ENCODE measurements at places on chromosomes 5 and 9. TPM values are rescaled to one million over a fixed set of nuclear protein-coding genes. Genes with fewer than 3 reads are reported as not detected.

Gene DOK3
- total RNA-seq: 12.0 TPM

Gene RORB
- 2.7 TPM for total RNA-seq

Gene TMEFF1
- total RNA-seq: not detected

DNA sequence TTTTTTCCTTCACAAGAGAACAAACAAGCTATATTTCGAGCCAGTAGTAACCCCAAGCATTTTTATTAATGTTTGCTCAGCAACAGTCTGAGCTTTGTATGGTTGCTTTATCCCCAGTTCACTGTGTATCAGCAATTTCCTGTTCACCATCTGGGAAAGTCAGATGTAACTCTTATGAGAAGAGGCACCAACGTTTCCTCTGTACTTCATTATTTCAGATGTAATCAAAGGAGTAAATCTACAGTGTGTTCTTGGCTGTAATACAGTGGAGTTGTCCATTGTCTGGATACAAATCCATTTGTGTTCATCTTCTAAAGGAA lies 340.2 kb downstream of the ARRDC3 start:
- no peak for DNase-seq
- no peaks in the 10 kb centered on the region for H3K27me3 ChIP-seq
- peaks cover 17% of the 10 kb centered on the region for H3K4me1 ChIP-seq
- no peak overlapping the region for H3K4me3 ChIP-seq
- H3K36me3 ChIP-seq: no peaks in the 10 kb centered on the region
- H3K27ac ChIP-seq: no peak overlapping the region

DNA sequence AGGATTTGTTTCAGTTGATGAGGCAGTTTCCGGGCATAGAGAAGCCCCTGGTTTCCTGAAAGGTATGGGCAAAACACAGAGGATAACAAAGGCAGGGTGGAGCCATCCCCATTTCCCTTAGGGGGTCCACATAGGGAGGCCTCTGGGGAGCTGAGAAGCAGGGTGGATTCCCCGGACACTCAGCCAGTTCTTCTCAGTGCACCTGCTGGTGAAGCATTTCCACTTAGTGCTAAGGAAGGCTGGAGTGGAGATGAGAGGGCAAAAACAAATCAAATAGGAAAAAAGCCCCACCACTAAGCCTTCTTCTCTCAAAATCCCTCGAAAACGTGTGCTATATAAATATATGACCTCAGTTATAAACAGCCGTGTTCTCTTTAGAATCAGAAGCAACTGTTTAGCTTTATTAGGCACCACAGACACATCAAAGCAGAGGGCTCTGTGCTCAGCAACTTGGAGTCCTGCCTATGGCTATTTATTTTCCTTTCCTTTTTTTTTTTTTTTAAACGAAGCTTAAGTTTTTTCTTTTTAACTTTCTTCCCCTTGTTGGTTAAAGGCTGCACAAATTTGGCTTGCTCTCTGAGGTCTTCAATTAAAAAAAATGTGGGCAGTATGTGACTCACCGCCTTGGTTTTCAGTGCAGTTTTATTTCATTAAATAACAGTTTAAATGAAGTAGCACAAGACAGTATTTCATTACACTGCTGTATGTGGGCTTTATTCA lies 67.7 kb downstream of the PRDM6 start:
- H3K4me1 ChIP-seq: peaks cover 24% of the 10 kb centered on the region
- no peaks in the 10 kb centered on the region for H3K36me3 ChIP-seq
- H3K4me3 ChIP-seq: no peak overlapping the region
- no peaks in the 10 kb centered on the region for H3K27me3 ChIP-seq
- no peak for DNase-seq

DNA sequence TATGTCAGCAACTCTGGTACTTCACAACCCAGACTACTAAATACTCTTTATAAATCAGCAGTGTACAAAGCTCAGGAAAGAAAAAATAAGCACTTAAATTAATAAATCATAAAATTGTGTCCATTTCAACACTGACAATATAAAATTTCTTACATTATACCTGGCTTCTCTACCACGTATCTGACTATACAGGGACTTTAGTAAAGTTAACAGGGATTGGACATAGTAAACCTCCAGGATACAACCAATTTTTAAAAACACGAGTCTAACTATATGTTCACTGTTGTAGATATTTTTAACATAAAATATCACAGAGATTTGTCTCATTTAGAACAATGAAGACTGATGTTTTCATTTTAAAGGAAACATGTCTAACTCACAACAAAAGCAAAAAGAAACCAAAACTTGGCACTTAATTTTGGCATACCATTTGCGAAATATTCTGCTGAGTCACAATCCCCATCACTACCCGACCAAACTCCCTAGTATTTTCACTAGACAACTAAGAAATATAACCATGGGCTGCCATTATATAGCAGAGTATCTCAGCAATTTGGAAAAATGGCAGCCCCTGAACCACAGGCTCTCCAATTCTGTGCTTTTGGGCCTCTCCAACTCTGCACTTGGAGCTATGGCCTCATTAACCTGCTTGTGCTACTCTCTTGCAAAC lies 14.4 kb downstream of the FAM169A start:
- no peaks in the 10 kb centered on the region for H3K36me3 ChIP-seq
- DNase-seq: no peak
- H3K4me3 ChIP-seq: peak overlapping the region; percentile 1
- H3K4me1 ChIP-seq: no peaks in the 10 kb centered on the region
- H3K27me3 ChIP-seq: no peaks in the 10 kb centered on the region
- H3K27ac ChIP-seq: no peak overlapping the region

DNA sequence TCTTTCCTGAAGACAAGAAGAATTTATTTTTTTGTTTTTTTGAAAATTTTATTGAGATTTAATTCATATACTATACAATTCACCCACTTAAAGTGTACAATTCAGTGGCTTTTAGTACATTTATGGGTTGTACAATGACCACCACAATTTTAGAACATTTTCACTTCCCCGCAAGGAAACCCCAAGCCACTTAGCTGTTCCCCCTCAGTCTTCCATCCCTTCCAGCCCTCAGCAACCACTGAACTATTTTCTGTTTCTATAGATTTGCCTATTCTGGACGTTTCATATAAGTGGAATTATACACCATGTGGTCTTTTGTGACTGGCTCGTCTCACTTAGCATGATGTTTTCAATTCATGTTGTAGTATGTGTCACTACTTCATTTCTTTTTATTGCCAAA lies 28.0 kb downstream of the DNAI1 start:
- no peaks in the 10 kb centered on the region for H3K4me1 ChIP-seq
- H3K36me3 ChIP-seq: no peaks in the 10 kb centered on the region
- no peak overlapping the region for H3K27ac ChIP-seq
- DNase-seq: no peak
- no peaks in the 10 kb centered on the region for H3K27me3 ChIP-seq

- no peaks in the 10 kb centered on the region for H3K27me3 ChIP-seq
- H3K4me1 ChIP-seq: no peaks in the 10 kb centered on the region
- H3K4me3 ChIP-seq: no peak overlapping the region
- H3K27ac ChIP-seq: no peak overlapping the region
- no peaks in the 10 kb centered on the region for H3K36me3 ChIP-seq
These were observed 10.9 kb upstream of the LAMC3 start for GRCh38 chr9:130997925-130998596.

DNA sequence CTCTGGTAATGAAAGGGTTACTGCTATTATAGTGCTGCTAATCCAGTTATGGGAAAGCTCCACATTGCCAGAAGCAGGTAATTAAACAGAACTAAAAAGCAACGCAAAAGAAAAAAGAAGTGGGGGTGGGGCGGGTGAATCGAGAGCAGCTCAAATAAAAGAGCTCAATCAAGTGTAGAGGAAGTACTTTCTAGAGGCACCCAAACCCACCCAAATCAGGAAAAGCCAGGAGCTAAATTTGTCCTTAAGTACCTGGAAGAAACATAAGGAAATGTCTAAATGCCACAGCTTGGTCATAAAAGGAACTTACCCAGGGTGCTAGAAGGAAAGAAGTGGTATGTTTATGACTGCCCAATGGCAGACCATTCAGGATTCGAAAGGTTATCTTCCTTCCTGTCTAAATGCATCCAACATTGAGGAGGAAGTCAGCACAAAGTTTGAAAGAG lies 2.4 kb upstream of the RNF145 start:
- H3K27me3 ChIP-seq: no peaks in the 10 kb centered on the region
- no peak overlapping the region for H3K27ac ChIP-seq
- H3K4me1 ChIP-seq: peaks cover 12% of the 10 kb centered on the region
- no peak overlapping the region for H3K4me3 ChIP-seq

GRCh38 chr5:8906303-8906967 lies 639.4 kb downstream of the SEMA5A start:
- H3K27me3 ChIP-seq: no peaks in the 10 kb centered on the region
- no peak for DNase-seq
- H3K36me3 ChIP-seq: no peaks in the 10 kb centered on the region
- no peak overlapping the region for H3K4me3 ChIP-seq
- H3K27ac ChIP-seq: no peak overlapping the region

DNA sequence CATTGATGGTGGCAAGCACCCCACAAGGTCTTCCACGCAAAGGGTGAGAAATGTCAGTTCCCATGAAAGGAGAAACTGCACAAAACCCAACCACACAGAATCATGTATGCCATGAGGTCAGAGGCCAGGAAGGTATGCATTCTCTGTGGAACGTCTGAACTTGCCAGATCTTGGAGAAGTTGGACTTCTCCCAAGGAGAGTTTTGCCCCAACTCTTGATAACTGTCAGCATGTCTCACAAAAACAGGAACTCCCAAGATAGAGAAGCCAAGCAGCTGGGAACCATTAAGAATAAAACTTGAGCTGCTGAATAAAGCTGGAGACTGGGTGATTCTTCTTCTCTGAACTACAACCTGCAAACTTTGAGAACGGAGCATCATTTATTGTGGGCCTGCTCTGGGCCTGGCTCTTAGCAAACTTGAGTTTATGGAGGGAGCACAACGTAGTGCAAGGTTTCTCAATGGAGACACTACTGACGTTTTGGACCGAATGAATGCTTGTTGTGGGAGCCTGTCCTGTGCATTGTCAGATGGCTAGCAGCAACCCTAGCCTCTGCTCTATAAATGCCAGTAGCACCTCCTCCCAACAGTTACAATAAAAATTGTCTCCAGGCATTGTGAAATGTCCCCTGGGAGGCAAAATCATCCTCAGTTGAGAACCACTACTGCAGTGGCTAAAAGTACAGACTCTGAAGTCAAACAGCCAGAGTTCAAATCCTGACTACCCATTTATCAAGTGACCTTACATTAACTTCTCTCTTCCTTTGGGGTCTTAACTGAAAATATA lies 193.5 kb downstream of the ACTL7B start:
- peak overlapping the region; percentile 17 for H3K27ac ChIP-seq
- peaks cover 22% of the 10 kb centered on the region for H3K4me1 ChIP-seq
- H3K36me3 ChIP-seq: no peaks in the 10 kb centered on the region
- no peaks in the 10 kb centered on the region for H3K27me3 ChIP-seq
- peak; percentile 62 for DNase-seq
- H3K4me3 ChIP-seq: no peak overlapping the region

All from vagina (tissue), 2 donors.